ENCODE measurements at places on chromosomes 11 and 22.

- no peak for DNase-seq
Measured at GRCh38 chr22:35375031-35375430, 5.9 kb upstream of the HMOX1 start.

- no peak for DNase-seq
Measured at GRCh38 chr22:45877036-45877380, 100.0 kb downstream of the WNT7B start.

DNA sequence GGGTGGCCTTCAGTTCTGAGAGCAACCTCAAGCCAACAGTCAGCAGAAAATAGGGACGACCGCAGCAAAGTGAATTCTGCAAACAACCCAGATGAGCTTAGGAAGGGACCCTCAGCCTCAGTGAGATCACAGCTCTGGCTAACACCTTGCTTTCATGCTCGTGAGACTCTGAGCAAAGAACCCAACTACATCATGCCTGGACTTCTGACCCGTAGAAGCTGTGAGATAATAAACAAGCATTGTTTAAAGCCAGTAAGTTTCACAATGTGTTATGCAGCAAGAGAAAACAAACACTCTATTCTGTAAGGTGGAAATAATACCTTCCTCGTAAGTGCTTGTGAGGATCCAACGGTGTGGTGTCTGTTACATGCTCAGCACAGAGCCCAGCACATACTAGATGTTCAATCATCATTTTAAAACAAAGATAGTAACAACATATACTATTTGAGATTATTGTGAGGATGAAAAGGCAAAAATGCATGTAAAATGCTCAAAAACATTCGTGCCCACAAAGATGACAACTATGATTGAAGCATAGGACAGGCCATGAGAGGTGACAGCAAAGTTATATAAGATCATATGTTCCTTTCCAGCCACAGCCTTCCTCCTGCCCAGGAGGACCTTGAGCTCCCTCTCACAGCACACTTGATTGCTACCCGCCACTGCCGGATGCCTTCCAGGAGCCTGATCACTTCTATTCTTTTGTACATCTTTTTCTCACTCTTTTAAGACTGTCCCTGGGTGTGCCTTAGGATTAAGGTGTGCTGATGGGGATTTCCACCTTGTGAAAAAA is 433.3 kb downstream of the BUD13 start:
- DNase-seq = no peak

DNA sequence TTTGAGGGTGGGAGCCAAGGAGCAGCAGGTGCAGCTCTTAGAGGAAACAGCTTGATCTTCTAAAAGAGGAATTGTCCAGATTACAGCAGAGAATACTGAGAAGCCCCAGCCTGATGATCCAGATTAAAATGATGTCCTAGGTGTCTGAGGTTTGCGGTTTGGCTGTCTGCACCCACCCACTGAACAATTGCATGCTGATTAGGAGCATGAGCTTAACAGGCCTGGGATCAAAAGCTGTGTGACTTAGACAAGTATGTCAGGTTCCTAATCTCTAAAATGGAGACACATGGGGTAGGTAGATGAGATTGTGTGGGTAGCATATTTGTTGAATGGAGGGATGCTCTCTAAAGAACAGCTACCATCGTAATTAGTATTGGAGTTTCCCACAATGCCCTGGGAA is 166.8 kb upstream of the SEZ6L start:
- no peak for DNase-seq

DNA sequence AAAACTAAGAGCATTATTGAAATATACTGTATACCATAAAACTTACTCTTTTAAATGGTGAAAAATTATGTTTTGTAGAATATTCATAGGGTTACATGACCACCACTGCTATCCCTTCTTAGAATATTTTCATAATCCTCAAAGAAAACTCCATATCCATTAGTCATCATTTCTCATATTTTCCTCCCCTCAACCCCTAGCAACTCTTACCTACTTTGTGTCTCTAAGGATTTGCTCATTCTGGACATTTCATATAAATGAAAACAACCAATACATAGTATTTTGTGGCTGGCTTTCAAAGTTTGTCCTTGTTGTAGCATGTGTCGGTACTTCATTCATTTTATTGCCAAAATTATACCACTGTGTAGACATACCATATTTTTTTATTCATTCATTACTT is 863.8 kb downstream of the KCNA4 start:
- no peak for DNase-seq

DNA sequence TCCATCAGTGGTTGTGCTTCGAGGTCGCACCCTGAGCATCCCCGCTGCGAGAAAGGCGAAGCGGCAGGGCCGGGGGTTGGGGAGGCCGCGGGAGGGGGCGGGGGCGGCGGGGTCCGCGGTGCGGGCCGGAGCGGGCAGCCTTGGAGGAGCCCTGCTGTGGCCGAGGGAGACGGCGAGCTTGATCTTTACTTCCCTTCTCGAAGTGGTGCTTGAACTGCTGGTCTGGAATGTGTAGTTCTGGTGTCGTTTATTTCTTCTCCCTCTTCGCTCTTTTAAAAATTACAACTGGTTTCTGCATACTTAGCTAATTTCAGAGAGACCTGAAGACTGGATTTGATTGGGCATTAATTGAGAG is 1.1 kb downstream of the APLP2 start:
- no peak for DNase-seq
